CD4-positive, alpha-beta memory T cell (primary cell): ENCODE measurements at places on chromosomes 13 and 19. TPM values are rescaled to one million over a fixed set of nuclear protein-coding genes. Genes with fewer than 3 reads are reported as not detected.

POSTN gene
- total RNA-seq: not detected

CEACAM3 gene
- total RNA-seq: not detected

LILRB1 gene
- 1.6 TPM for total RNA-seq

SBK2 gene
- total RNA-seq: not detected

ZNF155 gene
- total RNA-seq: 14.1 TPM

MPND gene
- 27.0 TPM for total RNA-seq

CD37 gene
- 347 TPM for total RNA-seq

ZNF763 gene
- total RNA-seq: 16.4 TPM

KLK2 gene
- not detected for total RNA-seq

KCNJ14 gene
- 2.5 TPM for total RNA-seq

- no peak for DNase-seq
Measured at GRCh38 chr13:108437496-108437895, 168.0 kb downstream of the TNFSF13B start.

DNA sequence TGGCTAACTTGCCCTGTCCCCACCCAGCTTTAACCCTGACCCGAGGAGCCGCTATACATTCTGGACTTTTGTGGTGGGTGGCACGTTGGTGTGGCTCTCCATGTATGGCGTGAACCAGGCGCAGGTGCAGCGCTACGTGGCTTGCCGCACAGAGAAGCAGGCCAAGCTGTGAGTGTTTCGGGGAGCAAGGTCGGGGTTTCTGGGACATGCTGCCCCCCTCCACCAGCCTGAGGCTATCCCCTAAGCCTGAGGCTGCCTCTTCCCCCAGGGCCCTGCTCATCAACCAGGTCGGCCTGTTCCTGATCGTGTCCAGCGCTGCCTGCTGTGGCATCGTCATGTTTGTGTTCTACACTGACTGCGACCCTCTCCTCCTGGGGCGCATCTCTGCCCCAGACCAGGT lies 6.0 kb downstream of the SLC5A5 start:
- DNase-seq: no peak

DNA sequence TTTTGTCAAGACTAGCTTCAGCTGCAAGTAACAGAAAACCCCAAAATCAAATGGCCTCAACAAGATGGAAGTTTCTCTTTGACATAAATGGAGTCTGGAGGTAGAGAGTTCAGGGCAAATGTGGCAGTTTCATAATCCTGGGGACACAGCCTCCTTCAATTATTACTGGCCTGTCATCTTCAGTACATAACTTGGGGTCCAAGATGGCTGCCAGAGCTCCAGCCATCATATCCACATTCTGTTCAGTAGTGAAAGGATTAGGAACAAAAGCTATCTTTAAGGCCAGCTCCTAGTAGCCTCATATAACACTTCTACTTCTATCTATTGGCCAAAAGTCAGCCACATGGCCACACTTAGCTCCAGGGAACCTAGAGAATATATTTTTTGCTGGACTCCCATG lies 15.0 kb upstream of the IGSF23 start:
- DNase-seq: no peak

DNA sequence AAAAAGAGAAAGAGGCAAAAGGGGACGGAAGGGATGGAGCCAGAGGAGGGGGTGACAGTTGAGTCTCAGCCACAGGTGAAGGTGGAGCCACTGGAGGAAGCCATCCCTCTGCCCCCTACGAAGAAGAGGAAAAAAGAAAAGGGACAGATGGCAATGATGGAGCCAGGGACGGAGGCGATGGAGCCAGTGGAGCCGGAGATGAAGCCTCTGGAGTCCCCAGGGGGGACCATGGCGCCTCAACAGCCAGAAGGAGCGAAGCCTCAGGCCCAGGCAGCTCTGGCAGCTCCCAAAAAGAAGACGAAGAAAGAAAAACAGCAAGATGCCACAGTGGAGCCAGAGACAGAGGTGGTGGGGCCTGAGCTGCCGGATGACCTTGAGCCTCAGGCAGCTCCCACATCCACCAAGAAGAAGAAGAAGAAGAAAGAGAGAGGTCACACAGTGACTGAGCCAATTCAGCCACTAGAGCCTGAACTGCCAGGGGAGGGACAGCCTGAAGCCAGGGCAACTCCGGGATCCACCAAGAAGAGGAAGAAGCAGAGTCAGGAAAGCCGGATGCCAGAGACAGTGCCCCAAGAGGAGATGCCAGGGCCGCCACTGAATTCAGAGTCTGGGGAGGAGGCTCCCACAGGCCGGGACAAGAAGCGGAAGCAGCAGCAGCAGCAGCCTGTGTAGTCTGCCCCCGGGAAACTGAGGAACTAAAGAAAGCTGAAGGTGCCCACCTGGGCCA lies 2.5 kb downstream of the POLR1G start:
- DNase-seq: no peak

DNA sequence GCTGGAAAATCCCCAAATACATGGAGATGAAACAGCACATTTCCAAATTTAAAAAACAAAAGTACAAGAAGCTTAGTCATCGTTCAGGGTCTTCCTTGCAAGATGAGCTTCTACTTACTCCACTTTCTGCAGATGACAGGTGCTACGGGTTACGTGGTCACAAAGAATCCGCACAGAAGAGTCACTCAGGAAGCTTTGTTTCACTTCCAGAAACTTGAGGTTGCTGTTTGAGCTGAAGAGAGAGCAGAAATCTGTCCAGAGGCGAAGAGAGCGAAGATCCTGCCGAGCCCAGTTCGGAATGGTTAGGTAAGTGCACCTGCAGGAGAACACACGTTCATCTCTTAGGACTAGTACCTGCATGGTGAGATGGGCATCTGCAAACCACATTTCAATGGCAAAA lies 9.4 kb downstream of the NLRP7 start:
- no peak for DNase-seq

- DNase-seq: no peak
Measured at GRCh38 chr19:16860118-16860517, 28.7 kb upstream of the F2RL3 start.

GRCh38 chr19:12769689-12770088 lies 5.7 kb downstream of the HOOK2 start:
- DNase-seq: peak; percentile 67

DNA sequence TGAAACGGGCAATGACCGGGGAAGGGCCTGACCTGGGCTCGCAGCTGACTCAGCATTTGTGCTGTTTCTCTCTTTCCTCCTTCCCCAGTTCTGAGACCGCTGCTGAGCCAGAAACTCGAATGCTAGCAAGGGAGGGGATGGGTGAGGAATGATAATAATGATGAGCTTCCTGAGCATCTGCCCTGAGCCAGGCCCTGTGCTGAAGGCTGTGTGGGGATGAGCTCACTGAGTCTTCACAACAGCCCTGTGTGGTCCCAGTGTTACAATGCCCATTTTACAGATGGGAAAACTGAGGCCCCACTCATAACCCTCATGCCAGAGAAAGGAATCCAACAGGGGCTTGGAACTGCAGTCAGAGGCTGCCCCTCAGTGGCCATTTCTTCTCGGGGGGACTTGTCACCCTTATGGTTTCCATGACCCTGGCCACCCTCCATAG lies 8.1 kb downstream of the SULT2B1 start:
- no peak for DNase-seq

DNA sequence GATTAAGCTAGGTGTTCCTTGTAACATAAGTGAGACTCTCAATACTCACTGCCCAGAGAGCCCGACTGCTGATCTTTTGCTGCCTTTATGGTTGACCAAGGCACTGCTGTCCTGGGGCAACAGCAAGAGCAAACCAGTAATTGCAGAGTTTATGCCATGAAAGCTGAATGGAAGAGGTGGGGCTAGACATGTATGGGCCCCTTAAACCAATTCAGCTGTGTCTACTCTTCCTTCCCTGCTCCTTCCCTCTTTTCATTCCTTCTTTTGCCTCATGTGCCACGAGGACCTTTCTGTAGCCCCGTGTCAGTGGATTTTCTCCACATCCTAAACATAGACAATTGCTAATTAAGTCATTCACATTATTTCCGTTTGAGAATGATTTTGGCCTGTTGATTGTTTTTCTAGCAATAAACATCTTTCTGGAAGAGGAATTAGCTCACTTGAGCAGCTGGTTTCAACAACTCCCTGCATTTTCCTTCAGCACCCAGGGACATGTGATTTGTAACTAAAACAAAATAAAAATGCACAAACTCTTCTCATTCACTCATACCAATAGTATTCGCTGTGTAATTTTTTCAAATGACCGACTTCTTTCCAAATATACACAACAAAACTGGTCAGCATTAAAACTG lies 40.5 kb downstream of the RAP2A start:
- no peak for DNase-seq

DNA sequence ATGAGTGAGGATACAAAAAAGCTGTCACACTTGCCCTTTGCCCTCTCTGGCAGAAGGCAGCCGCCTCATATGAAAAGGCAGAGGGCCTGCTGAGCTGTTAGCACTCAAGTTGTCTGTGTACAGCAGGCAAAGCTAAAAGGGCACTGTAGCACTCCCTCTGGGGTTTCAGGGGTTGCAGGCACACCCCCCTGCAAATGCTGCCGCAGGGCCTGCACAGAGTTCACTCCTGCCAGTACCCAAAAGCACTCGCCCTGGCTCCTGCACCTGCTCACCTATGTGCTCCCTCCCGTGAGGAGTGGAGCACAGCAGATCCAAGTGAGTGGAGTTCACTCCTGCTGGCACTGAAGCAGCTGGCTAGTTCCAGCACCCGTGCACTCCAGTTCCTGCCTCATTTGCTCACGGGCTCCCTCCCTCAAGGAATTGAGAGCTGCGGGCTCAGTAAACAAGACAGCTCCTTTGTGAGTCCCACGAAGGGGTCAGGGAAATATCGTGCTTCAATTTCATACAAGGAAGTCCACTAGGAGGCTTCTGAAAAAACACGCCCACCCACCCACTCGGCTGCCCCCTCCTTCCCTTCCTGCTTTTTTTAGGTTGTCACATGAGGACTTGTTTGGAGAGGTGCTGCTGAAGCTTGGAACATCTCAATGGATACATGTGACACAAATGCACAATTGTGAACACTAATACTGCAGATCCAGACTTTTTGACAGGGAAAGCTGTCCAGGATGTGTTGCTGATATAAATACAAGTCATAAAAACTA lies 9.9 kb upstream of the RCBTB2 start:
- DNase-seq: no peak

DNA sequence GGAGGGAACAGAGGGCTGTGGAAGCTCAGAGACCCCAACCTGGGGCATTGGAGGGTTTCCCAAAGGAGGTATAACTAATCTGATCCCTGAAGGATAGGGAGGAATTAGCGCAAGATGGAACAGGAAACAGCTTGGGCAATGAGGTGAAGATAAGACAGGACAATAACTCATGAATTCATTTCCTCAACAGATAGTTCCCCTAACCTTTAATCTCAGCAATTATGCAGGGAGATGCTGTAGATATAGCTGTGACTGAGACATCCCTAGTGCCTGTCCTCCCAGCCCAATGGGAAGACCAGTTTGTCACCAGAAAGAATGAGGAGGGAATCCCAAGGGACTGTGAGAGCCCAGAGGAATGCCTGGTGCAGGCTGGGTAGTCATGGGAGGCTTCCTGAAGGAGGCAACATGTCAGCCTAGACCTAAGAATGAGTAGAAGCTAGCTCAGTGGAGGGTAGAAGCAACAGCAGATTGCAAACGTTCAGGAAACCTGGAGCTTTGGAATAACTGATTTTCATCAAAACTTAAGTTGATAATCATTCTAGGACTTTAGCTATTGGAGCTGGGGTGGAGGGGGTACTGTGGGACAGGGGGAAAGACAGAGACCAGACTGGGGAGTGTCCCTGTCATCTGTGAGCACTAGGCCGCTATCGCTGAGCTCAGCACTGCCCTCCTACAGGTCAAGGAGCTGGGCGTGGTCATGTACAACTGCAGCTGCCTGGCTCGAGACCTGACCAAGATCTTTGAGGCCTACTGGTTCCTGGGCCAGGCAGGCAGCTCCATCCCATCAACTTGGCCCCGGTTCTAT lies 18.8 kb downstream of the HIPK4 start:
- DNase-seq: no peak

DNA sequence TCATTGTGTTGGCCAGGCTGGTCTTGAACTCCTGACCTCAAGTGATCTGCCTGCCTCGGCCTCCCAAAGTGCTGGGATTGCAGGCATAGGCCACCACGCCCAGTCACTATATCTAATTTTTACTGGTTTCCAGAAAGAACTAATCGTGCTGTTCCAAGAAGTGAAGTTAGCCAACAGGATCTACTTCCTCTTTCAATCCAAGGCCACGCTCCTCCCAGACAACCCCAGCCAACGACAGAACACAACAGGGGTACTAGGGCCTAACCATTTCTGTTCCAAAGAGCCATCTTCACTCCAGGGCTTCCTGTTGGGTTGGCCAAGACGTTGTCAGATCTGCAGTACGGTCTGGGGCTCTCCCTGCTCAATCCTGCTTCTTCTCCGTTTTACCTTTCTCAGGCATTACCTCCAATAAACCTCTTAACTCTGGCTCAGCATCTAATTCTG lies 7.0 kb upstream of the LSM14A start:
- DNase-seq: no peak

DNA sequence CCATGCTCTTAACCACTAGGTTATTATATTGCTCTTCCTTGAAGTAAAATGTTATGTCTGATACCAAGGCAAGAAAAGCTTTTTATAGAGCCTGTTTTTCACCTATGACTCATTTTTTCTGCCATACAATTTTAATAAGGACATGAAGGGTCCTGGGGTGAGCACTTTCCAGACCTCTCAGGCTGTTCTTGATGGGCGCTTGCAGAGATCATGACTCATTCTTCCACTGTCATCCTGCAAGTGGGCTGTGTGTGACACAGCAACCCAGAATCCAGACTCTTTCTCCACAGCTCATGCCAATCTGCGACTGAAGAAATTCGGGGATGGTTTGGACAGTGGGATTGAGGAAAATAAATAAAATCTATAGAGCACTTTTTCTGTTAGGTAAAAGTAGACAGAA lies 506.7 kb upstream of the NBEA start:
- DNase-seq: no peak

- DNase-seq: no peak
Measured at GRCh38 chr13:19961489-19961888, 3.0 kb downstream of the ZMYM2 start.

- DNase-seq: no peak
Measured at GRCh38 chr13:51585696-51586095, 1.4 kb downstream of the WDFY2 start.

- peak; percentile 33 for DNase-seq
Measured at GRCh38 chr13:32443111-32443510, 15.2 kb upstream of the N4BP2L1 start.

DNA sequence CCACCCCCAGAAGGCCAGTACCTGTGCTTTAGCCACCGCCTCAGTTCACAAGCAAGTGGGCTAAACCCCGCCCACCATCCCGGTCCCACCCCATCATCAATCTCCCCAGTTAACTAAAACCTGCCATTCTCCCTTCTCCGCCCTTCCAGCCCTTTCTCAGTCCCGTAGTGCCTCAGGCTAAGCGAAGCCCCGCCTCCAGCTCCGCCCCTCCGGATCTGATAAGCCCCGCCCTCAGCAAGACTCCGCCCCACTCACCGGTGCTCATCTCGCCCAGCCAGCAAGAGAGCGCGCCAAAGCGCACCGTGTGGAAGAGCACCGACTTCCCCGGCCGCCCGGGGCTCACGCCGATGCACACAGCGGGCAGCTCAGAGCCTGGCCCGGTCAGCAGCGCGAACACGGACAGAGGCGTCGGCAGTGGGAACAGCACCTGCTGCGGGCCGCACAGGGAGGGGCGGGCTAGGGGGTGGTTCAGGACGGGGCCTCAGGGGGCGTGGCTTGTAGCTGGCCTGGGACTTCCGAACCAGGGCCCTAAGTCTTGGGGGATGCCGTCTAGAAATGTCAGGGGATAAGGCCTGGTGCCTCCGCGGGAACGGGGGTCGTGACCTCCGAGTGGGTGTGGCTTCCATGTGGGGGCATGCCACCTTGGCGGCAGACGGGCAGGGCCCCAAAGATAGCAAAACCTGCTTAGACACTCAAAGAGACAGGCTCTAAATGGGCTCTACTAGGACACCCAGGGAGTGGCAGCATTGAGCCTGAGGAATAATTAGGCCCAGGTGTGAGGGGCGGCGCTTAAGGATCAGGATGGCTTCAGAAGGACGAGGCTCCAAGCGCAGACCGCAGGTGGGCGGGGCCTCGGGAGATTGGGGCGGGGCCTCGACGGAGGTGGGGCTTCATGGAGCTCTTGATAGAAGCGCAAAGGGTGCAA lies 21.4 kb downstream of the MAP4K1 start:
- DNase-seq: no peak
